RWPE2 (cell line): ENCODE measurements at places on chromosomes 2 and 18.

DNA sequence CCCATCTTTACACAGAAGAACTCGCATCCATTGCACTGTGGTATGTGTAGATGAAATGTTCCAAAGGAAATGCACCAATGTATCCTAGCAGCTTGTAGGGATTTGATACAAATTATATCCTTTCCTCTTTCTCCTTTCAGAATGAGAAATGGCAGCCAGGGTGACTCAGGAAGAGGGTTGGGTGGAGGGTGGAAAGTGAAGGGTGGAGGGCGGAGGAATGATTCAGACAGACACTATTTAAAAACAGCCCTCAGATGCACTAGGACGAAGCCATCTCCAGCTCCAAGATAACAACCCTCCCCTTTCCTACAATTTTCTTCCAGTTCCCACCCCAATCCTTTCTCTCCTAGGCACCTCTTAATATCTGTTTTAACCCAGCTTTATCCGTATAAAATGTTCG is 96.2 kb upstream of the STK39 start:
- no peak for DNase-seq

DNA sequence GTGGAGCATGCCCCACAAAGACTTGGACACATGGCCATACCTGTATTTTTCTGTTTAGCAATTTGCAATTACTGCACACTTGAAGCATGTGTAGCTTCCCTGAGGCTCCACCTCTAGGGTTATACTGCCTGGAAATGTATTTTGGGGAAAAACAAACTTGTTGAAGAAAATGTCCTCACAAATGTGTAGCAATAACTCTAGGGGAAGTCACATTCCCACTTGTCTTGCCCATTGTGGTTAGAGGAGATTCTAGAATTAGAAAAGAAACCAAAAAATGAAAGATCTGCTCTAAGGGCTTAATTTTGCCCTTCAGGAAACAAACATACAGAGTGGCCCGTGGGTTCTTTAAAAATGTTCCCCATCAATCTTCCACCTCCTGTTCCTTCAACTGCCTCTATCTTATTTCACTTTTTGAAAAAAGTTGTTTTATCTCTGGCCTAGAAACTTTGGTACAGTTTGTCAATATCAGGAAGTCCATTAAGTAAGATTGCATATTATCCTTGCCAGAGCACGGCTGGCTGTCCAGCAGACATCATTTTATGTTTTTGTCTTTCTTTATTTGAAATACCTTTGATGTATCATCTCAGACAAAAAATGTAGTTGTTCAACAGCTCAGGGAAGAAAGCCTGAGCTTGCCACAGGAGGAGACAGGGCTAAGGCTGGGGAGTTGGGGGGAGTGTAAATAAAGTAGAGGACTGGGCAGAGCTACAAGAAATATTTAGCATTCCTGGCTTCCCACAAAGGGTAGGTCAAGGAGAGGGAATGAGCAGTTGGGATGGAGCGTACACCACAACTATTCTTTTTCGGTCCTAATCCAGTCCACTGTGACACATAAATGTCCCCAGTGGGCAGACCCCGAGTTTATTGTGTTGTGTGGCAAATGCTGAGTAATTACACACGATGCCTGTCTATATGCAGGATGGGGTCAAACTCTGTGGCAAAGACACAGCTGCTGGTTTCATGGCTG is 96.8 kb upstream of the CDC42EP3 start:
- DNase-seq: peak; percentile 79

GRCh38 chr18:68342039-68342659 is 372.8 kb downstream of the TMX3 start:
- no peak for DNase-seq

- DNase-seq: no peak
Observed at GRCh38 chr18:59306640-59307039, 11.8 kb downstream of the CPLX4 start.

DNA sequence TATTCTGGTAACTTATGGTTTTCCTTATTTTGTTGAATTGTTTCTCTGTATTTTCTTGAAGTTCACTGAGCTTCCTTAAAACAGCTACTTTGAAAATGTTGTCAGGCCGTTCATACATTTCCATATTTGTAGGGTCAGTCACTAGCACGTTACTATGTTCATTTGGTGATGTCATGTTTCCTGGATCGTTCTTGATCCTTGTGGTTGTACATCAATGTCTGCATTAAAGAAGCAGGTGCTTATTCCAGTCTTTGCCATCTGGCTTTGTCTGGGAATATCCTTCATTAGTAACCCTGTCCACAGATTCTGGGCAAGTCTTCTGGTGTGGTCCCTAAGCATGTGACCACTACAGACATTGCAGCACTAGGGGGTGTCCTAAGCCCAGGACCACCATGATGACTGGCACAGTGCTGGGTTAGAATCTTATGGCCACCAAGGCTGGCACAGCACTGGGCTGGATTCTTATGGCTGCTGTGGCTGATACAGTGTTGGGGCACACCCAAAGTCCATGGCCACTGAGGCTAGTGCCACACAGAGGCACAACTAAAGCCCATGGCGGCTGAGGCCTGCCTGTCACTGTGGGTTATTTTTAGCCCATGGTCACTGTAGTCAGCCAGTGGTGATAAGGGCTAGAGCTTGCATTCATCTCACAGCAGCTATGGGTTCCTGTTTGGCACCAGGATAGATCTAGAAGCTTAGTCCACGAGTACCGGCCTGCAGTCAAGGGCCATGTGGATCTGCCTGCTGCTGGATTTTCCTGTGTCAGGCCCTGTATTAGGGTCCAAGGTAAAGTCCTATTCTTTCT is 13.2 kb downstream of the VWA3B start:
- DNase-seq: no peak

- no peak for DNase-seq
Observed at GRCh38 chr2:17245906-17246305, 272.3 kb downstream of the RAD51AP2 start.

DNA sequence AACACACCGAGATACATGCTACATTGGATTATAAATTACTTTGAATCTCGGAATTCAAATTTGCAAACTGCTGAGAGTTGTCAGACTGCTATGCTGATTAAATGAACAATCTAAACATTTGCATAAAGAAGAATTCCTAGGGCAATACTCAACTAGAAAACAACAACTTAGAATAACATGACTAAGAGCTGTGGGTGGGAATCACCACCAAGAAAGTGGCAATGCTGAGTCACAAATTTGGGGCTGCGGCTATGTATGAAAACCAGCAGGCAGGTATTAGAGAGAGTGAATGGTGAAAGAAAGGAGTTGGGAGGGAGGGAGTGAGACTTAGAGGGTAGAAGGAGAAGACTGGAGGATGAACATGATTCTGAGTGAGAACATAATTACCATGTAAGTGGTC is 559.5 kb downstream of the PIK3C3 start:
- DNase-seq: no peak

DNA sequence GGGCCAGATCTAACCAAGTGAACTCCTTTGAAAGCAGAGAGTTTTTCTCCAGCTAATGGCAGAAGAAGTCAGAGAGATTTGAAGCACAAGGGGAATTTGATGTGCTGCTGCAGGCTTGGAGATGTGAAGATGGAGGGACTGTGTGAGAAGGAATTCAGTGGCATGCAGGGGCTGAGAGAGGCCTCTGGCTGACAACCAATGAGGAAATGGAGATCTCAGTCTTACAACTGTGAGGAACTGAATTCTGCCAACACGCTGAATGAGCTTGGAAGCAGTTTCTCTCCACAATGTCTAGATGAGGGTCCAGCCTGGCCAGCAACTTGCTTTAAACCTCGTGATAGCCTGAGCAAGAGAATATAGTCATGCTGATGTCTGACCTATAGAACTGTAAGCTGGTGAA is 224.1 kb upstream of the DPP10 start:
- no peak for DNase-seq

GRCh38 chr2:20650393-20650876 is 463 bp downstream of the HS1BP3 start:
- no peak for DNase-seq

GRCh38 chr2:236590846-236591245 is 21.2 kb downstream of the ACKR3 start:
- no peak for DNase-seq
